ENCODE measurements at places on chromosomes 4 and X. TPM values are rescaled to one million over a fixed set of nuclear protein-coding genes. Genes with fewer than 3 reads are reported as not detected.

Gene XAGE2
- not detected for total RNA-seq

Gene ARMCX4
- total RNA-seq: 18.9 TPM

Gene BBS12
- 6.7 TPM for total RNA-seq

Gene CXCL5
- total RNA-seq: not detected

Gene UGT2B17
- total RNA-seq: not detected

Gene TLR2
- total RNA-seq: 44.6 TPM

Gene REPS2
- 9.0 TPM for total RNA-seq

Gene RHOXF2B
- total RNA-seq: not detected

Gene ETFDH
- 27.3 TPM for total RNA-seq

Gene ERAS
- not detected for total RNA-seq

Measured in tibial nerve (tissue), 4 donors.